Suppressor macrophage (primary cell): ENCODE measurements at places on chromosomes 5 and 9.

DNA sequence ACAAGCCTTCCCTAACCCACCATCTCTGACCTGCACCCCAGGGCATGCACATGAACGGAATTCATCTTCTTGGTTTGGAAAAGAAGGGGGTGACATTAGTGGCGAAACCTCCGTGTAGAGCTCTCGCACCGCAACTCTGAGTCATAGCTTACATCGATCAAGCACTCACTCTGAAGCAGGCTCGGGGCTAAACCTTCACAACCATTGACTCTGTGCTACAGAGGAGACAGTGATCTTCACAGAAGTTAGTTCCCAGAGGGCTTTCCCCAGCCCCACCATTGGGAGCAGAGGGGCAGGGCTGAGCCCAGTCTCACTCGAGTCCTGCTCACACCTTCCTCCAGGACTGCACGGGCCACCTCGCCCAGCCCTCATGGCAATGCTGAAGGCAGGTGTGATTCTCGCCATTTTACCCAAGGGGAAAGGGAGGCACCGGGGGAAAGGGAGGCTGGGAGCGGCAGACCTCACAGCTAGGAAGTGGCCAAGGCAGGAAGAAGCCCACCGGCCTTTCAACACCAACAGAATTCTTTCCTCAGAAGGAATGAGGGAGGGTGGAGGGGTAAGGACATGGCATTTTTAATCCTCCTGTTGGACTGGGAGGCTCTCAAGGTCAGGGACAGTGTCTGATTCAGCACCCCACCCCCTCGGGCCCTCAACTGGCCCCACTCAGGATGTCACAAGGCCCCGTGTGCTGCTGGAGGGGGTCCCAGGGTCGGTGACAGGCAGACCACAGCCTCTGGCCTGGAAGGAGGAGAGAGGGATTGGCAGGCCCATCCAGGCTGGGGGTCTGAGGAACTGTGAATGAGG is 25.9 kb upstream of the IL17B start:
- DNase-seq, result no peak

DNA sequence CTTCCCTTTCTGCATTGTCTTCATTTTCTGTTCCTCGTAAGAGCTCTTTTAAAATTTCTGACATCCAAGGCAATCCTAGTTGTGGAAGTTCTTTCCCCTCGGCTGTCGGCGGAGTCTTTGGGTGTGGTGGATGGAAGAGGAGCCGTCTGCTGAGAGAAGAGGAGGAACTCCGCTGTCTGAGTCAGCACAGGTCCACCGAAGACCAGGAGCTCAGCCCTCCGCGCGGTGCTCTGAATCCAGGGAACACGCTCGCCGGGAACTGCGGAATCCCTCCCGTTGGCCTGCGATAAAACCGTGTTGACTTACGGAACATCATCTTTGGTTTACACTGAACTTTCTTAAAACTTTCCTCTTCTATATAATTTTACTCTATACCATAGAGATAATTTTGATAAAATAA is 100.7 kb upstream of the IRX4 start:
- no peak for DNase-seq

DNA sequence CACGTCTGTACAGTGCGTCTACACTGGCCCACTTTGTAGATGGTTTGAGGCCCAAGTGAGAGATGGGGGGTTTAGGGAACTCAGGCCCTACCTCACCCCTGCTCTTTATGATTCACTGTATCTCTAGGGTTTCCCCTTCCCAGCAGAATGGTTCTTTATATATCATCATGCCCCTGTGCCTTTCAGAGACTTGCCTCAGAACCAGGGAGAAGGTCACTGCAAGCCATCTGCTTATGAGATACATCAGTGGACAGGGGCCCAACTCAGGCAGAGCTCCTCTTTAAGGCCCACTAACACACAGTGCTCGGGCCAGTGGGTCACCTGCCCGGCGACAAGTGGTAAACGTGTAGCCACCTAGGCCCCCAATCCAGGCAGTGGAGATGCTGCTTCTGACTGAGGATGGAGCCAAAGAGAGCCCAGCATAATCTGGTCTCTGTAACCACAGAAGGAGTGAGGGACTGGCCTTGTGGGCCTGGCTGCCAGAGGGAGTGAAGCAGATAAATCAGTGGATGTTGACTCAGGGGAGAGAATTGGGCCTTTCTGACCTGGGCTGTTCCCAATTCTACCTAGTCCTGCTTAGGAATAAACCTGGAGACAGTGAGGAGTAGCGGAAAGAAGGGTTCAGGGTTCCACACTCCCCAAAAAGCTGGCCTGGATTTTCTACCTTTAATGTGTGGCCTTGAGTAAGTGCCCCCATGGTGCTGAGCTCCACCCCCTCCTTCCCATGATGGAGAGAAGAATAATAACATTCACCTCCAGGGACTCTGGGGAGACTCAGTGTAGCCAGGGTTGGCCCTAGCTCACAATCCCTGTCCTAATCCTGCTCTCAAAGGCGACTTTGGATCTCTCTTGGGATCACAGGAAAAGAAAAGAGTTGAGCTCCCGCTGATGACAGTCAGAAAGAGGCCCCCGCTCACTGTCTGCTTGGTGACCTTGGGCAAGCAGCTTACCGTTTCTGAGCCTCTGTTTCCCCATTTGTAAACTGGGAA is 2.8 kb upstream of the DUSP1 start:
- DNase-seq, result peak; percentile 69

- DNase-seq, result peak; percentile 52
These were observed 33.8 kb downstream of the WNK2 start for GRCh38 chr9:93217706-93218105.

DNA sequence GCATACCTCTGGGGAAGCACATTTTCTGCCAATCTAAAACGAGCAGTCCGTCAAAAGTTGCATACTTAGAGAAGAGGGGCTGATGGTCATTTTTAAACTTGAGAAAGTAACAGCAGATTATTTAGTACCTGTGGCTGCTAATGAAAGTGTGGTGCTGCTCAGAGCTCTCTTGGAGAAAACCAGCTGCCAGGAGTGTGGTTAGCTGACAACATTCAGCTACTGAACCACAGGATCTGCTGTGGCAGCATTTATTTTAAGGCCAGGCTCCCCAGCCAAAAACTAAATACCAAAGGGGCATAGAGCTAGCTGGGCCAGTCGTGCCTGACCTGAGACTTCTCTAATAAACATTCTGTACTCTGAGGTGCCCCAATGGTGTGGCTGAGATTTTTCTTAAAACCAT is 203.6 kb downstream of the EDIL3 start:
- no peak for DNase-seq

- DNase-seq, result no peak
These were observed 454.7 kb downstream of the SPATA31D1 start for GRCh38 chr9:82443312-82443711.

GRCh38 chr9:90795871-90796317 is 5.7 kb upstream of the SYK start:
- DNase-seq, result peak; percentile 89

GRCh38 chr5:32312197-32312594 is 543 bp downstream of the MTMR12 start:
- peak; percentile 41 for DNase-seq

DNA sequence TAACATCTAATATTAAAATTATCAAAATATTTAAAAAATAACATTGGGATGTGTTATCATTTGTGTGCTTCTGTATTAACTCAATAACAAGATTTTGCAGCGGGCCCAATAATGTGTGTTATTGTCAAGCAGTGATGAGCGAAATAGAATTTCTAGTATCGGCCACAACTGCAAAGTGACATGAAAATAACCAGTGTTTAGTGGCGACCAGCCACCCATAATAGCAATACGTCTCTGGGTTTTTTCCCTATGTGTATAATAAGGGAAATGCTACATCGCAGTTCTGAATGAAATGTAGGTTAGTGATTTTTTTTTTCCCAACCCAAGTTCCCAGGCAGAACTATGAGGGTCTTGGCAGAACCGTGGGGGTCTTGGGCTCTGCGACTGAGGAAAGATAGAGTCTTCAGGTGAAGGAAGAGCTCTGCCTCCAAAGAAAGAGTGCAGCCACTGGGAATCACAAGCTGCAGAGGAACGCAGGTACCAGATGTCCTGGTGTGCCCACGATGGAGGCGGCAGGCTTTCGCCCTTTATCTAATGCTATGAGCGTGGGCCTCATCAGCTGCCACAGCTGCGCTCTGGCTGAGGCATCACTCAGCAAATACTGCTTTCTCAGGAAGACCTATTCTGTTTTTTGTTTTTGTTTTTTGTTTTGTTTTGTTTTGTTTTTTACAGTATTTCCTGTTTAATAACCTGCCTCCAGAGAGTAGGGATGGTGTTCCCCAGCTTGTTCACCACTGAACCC is 235.0 kb downstream of the ROR2 start:
- DNase-seq, result no peak

DNA sequence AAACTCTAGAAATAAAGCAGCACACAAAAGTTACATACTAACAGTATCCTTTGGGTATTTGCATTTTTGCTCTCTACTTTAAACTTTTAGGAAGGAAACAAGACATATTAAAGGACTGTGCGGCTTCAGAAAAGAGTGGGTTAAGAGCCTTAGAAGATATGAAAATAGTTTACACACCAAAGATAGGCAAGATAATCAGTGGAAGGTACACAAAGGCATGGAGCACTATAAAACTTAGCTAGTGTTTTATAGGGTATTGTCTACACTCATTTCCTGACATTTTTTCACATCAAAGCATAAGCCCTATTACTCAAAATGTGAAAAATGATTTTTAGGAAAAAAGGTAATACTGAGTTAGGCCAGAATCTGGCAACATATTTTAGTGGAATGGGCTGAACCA is 43.7 kb upstream of the APBA1 start:
- DNase-seq, result no peak

- no peak for DNase-seq
These were observed 45.9 kb upstream of the SHB start for GRCh38 chr9:38114905-38115304.

- no peak for DNase-seq
These were observed 124.8 kb downstream of the COL23A1 start for GRCh38 chr5:178465228-178465860.

DNA sequence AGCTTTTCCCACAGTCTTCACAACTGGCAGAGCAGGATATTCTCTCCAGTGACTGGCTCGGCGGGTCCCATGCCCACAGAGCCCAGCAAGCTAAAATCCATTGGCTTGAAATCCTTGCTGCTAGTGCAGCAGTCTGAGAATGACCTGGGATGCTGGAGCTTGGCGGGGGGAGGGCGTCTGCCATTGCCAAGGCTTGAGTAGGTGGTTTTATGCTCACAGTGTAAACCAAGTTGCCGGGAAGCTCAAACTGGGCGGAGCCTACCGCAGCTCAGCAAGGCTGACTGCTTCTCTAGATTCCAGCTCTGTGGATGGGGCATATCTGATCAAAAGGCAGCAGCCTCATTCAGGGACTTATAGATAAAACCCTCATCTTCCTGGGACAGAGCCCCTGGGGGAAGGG is 194.1 kb downstream of the CCDC171 start:
- no peak for DNase-seq

GRCh38 chr5:107466233-107466769 is 204.4 kb downstream of the EFNA5 start:
- no peak for DNase-seq

GRCh38 chr5:9653061-9653460 is 22.9 kb upstream of the TAS2R1 start:
- no peak for DNase-seq

GRCh38 chr5:55578771-55579170 is 44.0 kb upstream of the PLPP1 start:
- DNase-seq, result no peak

GRCh38 chr9:98943682-98944056 is at the start of gene COL15A1:
TSS of gene COL15A1 (plus strand) at chr9:98943907. CDS start at chr9:98944062, 155 bp downstream.
- no peak for DNase-seq

DNA sequence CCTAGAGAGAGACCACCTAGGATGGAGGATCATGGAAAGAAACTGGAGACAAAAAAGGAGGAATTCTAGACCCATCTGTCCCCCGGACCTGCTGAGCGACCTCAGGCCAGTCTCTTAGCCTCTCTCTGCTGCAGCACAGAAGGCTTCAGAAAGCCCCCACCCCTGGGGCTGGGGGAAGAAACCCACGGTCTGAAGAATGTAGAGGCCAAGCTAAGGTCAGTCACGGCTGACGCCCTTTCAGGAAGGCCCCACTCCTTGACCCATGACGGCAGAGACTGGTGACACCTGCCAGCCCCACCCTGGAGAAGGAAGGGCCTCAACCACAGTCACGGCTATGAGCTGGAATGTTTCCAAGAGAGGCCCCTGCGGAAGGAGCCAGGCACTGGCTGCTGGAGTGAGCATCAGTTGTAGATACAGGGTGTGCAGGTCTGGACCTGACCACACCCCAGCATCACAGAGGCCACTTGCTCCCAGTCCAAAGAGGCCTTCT is 120.5 kb upstream of the BOD1 start:
- DNase-seq, result no peak

DNA sequence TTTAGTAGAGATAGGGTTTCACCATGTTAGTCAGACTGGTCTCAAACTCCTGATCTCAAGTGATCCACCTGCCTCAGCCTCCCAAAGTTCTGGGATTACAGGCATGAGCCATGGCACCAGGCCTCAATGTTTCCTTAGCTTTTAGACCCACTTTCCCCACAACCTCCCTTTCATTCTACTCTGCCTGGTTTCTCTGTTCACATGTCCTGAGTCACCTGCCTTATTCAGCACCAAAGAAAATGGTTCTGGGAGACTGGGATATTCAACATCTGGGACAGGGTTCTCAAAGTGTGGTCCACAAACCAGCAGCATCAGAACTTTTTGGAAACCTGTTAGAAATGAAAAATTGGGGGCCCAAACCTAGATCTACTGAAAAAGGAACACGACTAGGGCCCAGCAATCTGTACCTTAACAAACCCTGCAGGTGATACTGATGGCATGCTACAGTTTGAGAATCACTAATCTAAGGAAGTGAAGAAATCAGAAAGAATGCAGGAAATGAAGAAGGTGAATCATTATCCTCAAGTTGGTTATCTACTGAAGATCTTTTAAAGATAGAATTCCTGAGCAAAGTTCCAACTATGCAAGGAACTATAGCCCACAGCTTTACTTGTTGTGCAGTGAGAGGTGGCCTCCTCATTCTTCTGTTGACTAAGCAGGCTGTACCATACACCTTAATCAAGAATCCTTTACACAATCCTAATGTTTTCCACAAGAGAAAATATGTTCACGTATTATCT is 51.8 kb upstream of the CTNNAL1 start:
- no peak for DNase-seq

DNA sequence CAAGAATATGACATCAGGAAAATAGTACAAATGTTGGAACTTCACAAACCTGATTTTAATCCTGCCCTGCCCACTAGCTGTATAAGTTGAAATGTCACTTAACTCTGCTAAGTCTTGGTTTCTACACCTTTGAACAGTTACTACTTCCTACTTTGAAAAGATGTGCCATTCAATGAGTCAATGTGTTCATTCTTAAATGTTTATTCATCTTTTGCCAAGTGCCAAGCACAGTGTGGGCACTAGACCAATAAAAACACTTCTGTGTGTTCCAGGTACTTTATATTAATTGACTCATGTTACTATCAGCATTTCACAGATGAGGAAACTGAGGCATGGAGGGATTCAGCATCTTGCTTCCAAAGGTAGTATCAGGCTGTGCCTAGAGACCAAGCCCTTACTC is 12.8 kb downstream of the PDCL start:
- DNase-seq, result no peak

GRCh38 chr5:149268928-149269557 is 2.6 kb upstream of the AFAP1L1 start:
- peak; percentile 81 for DNase-seq

GRCh38 chr9:93306579-93307091 is 122.7 kb downstream of the WNK2 start:
- no peak for DNase-seq

- DNase-seq, result no peak
These were observed 49.9 kb downstream of the GGTA1 start for GRCh38 chr9:121449786-121450185.

- DNase-seq, result no peak
These were observed 1.6 kb downstream of the NR2F1 start for GRCh38 chr5:93584596-93585040.
